NB4 (cell line): ENCODE measurements at places on chromosomes 2 and 18.

GRCh38 chr18:74019864-74020263, 127.8 kb downstream of the FBXO15 start:
- DNase-seq: no peak

DNA sequence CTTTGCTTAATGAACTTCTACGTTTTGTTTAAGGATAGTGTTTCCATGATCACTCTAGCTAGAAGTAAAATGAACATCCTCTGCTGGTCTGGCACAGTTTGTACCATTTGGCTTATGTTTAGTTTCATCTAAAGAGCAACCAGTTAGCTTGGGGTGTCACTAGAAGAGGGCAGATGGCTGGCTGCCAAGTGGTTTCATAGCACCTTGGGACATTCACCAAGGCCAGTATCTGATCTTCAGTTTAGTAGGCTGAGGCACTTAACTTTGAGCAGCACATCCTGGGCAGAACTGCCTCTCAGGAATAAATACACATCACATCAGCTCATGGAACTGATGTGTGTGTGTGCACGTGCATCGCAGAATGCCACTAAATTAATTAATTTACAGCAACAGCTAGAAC, 68.4 kb downstream of the NXPH2 start:
- no peak for DNase-seq

DNA sequence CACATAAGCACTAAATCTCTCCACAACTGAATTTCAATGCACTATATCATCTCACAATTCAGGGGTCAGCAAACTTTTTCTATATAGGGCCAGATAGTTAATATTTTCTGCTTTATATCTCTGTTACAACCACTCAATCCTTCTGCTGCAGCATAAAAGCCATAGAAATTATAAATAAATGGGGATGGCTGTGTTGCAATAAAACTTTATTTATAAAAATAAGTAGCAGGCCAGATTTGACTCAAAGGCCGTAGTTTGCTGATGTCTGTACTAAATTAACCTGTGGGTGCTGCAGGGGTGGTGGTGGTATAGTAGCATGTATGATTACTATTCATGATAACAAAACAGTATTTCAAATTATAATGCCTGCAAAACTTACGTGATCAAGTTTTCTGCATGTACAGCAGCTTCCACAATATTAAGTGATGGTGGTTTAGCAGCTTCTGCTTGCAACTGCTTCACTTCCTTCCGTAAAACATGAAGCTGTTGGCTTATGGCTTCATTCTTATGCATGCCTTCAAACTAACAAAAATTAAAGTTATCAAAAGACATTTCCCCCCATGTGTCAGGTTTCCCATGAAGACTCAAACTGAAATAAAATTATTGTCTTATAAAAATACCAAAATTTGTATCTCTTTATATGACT, 64.1 kb downstream of the SIGLEC15 start:
- DNase-seq: no peak

- DNase-seq: peak; percentile 64
These were observed 135.3 kb upstream of the SLC1A4 start for GRCh38 chr2:64853894-64854293.

- DNase-seq: no peak
These were observed 518.4 kb upstream of the SPHKAP start for GRCh38 chr2:228699888-228700287.

- DNase-seq: no peak
These were observed 591.9 kb downstream of the IRS1 start for GRCh38 chr2:226207671-226208070.

DNA sequence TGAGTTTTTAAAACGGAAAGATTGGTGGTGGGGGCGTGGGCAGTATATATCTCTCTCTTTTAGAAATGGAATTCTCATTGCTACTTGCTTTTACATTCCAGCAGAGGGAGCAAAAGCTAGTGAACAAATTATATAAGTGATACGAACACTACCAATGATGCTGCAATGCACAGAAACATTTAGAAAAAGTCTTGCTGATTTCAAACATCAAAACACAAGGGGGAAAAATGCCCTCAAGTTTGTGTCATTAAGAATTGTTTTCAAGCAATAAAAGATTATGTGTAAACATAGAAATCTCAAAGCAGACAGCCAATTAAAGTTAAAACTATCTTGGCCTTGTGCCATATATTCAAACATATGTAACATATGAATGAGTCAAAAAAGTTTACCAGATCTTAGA, 296.3 kb upstream of the KCNJ3 start:
- DNase-seq: peak; percentile 34

- no peak for DNase-seq
These were observed 27.9 kb downstream of the MARCO start for GRCh38 chr2:118969734-118970395.
